Smooth muscle cell of the brain vasculature (primary cell): ENCODE measurements at places on chromosomes 2 and 18.
A peak's percentile ranks its signal among the peaks of the same experiment; 100 is the strongest.

GRCh38 chr18:22296304-22296703, 121.4 kb downstream of the CTAGE1 start:
- DNase-seq, result no peak

DNA sequence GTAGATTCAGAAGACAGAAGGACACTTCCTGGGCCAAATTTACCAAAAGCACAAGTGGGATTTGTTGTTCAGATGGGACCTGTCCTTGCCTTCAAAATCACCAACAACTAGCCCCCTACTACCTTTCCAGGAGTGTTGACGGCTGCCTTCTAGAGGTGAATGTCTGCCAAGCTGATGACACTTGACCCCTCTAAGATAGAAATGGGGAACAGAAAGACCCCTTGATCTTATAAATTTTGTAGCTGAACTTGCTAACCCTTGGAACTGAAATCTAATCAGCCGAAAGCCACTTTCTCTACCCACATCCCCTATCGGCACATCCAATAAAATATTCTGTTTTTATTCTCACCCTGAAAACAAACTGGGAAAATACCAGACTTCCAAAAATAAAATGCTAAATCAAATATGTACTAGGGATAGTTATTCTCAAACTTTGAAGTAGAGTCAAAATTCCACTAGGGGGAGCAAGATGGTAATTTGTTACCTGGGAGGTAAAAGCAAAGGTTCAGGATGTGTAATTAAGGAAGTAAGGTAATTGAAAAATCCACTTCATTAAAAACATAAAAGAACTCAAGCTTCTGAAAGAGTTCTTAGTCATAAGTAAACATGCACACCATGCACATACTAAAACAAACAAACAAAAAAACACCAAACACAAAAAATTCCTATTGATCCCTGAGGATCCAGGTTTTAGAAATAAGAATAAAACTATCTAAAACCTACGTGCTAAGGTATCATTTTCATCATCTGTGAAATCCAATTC, 119.2 kb downstream of the ANKRD44 start:
- DNase-seq, result no peak

- DNase-seq, result no peak
These were observed 226.3 kb upstream of the HDAC4 start for GRCh38 chr2:239626961-239627592.

GRCh38 chr2:136005462-136006196, 20.2 kb upstream of the DARS1 start:
- no peak for DNase-seq

GRCh38 chr18:23503038-23503962, at the start of gene RMC1:
Gene RMC1 (plus strand): TSS chr18:23503511. CDS start chr18:23503619, 108 bp downstream.
- peak; percentile 78 for DNase-seq

DNA sequence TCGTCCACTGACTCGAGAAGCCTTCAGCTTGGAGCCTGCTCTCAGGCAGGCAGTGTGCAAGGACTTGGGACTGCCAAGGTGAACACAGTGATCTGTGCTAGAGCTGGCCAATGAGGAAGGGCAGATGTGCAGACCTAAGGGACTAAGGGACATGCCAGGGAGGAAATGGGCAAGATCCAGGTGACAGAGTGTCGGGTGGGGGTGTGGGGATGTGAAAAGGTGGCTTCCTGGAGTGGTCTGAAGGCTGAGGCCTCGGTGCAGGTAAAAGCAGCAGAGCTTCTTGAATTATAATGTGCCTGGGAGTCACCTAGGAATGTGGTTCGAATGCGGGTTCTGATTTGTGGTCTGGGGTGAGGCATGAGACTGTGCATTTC, 42.0 kb downstream of the STEAP3 start:
- DNase-seq, result no peak

DNA sequence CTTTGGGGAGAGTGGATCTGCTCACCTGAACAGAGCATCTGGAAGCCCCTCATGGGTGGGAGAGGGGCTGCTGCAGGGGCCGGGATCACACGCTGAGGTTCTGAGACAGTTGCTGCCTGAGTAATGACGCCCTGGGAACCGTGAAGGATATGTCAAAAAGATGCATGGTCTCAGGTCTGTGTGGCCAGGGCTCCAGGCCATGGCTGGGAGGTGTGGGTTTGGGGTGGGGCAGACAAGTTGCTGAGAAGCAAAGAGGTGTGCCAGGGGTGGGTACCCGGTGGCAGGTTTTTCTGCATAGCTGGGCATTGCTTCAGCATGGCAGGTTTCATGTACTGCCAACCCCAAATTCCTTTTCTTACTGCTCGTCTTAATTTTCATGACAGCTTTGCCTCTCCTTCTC, 133.5 kb downstream of the RPIA start:
- no peak for DNase-seq

DNA sequence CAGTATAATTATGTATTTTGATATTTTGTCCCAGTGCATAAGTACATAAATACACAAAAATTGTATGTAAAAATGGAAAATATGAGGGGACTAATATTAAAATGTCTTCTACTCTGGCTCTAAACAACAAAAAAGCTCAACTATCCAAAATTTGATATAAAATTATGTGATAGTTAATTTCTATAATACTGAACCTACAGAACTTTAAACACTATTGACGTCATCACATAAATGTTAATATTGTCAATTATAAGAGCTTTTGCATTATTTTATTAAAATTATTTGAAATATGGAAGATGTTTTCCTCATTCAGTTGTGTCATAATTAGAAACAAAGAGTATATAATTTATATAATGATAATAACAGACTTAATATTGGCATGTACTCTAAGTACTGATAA, 1139.7 kb upstream of the TMEFF2 start:
- DNase-seq, result no peak

- no peak for DNase-seq
These were observed 75.0 kb upstream of the SLC25A52 start for GRCh38 chr18:31835528-31836133.

GRCh38 chr2:202122980-202123720, 50.1 kb downstream of the KIAA2012 start:
- DNase-seq, result no peak

DNA sequence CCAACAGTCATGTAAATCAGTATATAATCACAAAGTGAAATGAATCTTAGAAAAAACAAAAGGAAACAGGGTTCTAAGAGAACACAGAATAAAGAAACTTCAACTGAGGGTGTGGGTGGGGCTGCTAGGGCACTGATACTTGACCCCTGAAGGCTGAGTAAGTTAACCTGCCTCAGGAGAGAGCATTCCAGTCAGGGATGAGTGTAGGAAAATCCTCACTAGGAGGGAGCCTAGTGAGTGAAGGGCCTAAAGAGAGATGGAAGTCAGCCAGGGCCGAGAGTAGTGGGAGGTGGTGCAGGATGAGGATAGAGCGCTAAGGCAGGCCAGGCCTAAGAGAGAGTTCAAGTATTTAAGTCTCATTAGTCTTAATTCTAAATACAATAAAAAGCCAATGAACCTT, 342.6 kb downstream of the SATB2 start:
- no peak for DNase-seq

- no peak for DNase-seq
These were observed 73.0 kb downstream of the MTCL1 start for GRCh38 chr18:8778386-8778785.

DNA sequence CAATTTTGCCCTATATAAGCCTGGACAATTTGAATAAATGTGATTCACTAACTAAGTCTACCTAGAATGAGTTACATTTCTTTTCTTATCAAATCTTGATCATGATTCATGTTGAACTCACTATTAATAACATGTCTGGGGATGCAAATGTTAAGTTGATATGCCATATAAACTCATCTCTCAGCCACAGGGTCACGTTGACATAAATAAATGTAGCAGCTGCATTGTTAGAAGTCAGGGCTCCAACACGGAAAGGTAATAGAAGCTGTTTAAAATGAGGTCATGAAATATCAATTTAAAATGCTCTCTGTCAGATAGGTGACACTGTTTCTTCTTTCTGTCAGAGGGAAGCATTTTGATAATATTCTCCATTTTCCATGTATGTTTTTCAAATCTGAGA, 521.9 kb downstream of the CCDC85A start:
- no peak for DNase-seq

DNA sequence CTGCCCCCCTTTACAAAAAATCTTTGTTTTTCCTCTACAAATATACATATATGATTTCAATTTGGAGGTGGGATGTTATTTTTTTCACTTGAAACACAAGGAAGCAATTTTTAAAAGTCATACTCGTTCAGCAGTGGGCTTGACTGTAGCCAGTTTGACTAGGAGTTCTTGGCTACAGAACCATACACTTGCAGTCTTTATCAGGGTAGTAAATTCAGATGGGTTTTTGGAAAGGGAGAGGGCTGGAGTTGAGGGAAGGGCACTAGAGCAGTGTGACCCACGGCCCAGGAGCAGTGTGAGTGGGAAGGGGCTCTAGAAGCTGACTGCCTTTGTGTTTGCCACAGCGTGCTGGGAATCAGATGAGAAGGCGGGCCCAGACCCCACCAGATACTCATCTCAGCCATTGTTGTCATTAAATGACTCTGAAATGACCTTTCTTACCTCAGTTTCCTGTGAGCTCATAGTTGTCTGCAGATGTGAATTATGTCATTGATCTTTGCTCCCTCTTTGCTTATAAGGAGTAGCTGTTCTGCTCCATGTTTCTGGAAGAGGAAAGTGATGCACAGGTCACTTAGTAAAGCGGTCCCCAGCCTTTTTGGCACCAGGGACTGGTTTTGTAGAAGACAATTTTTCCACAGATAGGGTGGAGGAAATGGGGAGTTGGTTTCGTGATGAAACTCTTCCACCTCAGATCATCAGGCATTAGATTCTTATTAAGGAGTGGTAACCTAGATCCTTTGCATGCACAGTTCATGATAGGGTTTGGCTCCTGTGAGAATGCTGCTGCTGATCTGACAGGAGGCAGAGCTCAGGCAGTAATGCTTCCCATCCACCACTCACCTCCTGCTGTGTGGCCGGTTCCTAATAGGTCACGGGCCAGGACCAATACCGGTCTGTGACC, 116.8 kb downstream of the SPTBN1 start:
- no peak for DNase-seq

GRCh38 chr18:27599202-27599829, 414.2 kb upstream of the CHST9 start:
- DNase-seq, result peak; percentile 18

GRCh38 chr2:155404433-155405002, 706.0 kb downstream of the KCNJ3 start:
- no peak for DNase-seq
